NCI-H2171 treated with DMSO at 0.1 percent for 48 hours (cell line): ENCODE measurements at places on chromosomes 1 and 21.

DNA sequence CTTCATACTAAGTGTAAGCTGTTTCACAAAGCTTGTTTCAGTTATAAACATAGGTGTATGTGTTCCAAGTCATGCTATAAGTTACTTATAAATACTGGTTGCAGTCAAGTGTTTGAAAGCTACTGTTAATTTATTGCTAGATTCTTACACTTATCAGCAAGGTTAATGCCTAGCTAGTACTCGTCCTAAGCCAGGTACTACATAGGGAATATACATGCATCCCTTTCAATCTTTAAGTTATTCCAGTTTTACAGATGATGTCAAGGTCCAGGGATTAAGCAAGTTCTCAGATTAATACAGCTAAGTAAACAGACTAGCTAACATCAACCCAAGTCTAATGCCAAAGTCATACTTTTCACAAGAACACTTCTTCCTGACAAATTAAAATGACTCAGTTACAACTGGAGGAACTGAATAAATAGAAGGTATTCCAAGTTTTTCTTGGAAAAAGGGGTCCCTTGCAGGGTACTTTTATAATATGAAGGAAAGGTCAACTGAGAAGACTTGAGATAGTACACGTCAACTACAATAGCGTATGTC lies 652.2 kb upstream of the USP24 start:
- no peak for DNase-seq

DNA sequence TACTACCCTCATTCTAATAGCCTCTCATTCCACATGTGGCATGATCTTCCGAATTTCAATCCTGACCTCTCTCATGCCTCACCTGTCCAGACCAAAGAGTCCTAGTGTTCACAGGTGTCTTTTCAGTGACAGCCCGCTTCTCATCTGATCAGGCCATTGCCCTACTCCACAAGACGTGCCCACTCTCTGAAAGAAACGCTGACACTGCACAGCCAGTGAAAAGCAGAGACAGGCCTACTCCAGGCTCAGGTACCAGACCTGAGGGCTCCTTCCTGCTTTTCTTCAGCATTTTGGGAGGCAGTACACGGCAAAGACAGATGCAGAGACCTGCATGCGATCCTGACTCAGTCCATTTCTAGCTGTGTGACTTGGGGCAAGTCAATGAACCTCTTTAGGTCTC lies 43.0 kb downstream of the SUSD4 start:
- DNase-seq = no peak

DNA sequence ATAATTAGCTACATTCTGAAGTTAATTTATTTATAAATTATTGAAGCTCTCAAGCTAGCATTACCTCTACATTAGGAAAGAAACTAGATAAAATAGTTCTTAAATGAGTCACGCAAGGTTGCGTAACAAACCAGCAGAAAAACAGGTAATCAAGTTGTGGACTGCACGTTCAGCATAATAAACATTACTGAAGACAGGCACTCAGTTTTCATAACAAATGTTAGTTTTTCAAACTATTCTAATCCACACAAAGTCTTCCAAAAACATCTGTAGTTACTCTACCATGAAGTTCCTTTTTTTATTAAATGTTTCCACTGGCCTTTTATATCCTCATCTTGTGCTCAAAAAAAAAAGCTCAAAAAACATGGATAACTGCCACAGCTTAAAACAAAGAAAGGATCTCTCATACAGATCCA lies 1.3 kb downstream of the TOR1AIP2 start:
- DNase-seq = no peak

GRCh38 chr1:32353886-32354570 lies 8.3 kb downstream of the FAM229A start:
- DNase-seq = no peak

DNA sequence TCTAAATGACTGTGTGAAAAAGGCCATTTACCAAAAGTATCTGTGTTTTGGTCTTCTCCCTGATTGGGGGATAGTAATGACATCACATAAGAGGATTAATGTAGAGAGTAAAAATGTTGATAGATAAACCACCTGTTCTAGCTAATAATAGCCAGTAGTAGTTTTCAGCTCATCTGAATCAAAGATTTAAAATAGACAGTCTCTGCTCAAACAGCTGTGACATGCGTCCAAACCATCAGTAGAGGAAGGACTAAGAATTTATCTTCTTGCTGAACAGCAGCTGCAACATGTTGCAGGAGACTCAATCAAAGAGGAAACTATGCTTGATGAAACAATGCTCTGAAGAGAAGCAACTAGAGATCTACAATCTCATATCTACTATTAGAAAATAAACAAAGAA lies 21.4 kb downstream of the TMPRSS15 start:
- DNase-seq = no peak

GRCh38 chr1:160494620-160495019 lies 28.4 kb downstream of the SLAMF6 start:
- DNase-seq = no peak

- no peak for DNase-seq
Measured at GRCh38 chr1:227541129-227541528, 22.2 kb upstream of the ZNF678 start.

DNA sequence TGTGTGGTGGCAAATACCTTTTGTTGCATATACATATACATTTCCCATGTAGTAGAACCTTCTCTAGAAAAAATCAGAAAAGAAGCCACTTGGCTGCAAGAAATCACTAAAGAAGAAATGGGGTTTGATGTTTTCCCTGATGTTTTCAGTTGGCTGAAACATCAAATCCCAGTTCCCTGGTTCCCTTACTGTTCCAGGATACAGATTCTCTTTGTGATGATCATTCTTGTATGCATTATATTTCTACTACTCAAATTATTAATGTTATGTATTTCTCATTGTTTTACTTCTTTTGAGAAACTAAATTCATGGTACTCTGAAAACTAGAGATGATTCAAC lies 7.6 kb downstream of the RNU1-2 start:
- DNase-seq = no peak

DNA sequence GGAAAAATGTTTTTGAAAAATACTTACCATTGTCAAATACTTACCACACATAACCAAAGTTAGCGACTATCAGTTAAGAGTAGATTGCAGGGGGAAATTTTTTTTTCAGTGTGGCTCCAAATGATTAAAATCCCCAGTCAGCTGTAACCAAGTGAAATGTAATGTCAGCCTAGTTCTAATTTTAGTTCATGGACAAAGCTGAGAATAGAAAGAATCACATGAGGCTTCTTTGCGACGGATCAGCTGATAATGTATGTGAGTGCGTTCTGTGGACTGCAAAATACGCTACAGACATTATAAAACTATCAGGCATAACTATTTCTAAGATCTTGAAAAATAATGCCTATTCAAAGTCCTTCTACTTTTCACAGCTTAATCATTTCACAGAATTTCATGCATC lies at the start of gene LRRC39:
TSS of gene LRRC39 (minus strand) at position 166 of the 400 bp plus-strand sequence. CDS start 9,740 bp downstream, outside the sequence.
- DNase-seq = no peak

DNA sequence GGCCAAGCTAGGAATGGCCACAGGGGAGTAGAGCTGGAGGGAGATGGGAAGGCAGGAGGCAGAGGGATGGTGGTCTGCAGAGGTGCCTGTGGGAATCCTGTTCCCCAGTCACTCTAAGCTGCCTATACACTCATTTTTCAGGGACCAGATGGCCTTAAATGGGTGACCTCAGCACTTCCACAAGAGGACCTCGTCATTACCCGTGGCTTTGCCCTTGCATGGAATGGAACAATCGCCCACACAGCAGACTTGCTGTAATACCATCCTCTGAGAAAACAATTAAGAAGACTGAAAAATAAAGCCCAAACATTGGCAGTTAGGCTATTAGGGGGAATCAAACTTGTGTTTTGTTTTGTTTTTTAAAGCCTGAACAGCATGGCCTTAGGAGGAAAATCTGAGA lies 12.9 kb upstream of the TNN start:
- DNase-seq = no peak

DNA sequence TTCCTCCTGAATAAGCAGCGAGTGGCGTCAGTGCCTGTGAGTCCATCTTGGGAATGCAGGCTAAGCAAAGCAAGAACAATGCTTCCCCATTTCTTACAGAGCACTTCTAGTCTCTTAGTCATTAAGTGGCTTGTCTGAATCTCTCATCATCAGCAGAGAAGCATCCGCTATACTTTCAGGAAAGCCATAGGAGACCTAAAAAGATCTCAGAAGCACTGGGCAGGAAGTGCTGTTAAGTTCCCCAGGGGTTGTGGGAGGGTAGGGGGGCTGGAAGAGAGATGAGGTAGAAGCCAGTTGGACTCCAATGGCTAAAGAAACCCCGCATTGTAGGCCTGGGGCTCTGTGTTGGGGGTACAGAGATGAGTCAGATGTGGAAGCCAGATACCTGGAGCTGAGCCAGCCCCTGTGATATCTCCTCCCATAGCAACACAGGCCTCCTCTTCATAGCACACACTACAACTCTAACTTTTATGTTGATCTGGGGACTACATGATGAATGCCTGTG lies 44.9 kb downstream of the SYT6 start:
- DNase-seq = no peak

- DNase-seq = no peak
Measured at GRCh38 chr1:178407215-178407614, 89.5 kb downstream of the CLEC20A start.

GRCh38 chr1:94979656-94980581 lies 53.0 kb upstream of the CNN3 start:
- DNase-seq = no peak

DNA sequence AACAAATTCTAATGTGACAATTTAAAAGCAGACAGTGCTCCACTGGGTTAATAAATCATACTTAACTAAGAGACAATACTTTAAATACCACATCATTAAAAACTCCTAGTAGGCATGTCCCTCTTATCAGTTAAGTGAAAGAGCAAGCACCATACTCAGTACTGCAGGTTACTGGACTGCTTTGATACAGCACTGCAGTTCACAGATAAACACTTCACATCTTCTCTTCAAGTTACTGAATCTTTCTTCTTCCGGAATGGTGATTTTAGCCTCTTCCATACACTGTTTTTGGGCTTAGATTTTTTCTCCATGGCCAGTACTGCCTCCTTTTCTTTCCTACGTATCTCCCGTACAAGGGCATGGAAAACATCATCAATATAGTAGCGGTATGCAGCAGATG lies 11.0 kb downstream of the RIT1 start:
- no peak for DNase-seq

DNA sequence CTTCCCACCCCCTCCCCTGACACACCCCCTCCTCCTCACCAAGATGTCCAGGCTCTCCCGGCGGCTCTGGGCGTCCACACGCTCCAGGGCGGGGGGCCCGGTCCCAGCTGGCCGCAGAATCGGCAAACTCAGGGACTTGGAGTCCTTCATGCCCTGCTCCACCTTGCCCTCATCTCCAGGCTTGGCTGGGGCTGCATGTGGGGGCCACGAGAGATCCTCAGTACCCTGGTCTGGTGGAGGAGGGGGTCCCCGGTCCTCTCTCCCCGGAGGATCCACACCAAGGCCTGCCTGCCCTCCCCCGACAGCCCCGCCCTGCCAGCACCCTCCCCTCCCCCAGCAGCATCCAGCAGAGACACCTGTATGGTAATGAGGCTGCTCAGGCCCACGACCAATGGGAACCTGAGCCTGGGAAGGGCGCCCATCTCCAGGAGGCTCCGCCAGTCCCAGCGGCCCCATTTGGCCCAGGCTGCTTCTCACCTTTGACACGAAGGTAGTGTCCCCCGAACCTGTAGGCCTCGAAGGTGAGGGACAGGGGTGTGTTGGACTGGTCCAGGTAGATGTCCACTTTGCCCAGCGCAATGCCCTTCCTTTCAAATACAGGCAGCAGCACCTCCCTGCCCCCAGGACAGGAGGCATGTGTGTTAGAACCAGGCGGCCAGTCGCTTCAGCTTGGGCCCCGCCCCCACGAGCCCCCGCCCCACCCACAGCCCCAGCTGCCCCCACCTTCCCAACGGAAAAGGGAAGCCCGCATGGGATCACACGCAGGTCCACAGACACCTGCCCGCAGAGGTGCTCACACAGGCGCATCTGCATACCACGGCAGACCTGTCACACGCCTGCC lies 8.2 kb upstream of the TNFRSF25 start:
- peak; percentile 35 for DNase-seq

DNA sequence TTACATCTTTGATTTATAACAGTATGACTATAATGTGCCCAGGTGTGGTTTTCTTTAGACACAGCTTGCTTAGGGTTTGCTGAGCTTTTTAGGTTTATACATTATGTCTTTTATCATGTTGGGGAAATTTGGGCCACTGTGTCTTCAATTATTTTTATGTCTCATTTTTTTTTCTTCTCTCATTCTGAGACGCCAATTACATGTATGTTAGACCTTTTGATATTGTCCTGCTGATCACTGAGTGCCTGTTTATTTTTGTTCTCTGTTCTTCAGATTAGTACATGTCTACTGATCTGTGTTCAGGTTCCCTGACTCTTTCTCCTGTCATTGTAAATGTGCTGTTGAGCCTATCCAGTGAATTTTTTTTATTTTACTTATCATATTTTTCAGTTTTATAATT lies 36.1 kb downstream of the TNNT2 start:
- no peak for DNase-seq

- DNase-seq = peak; percentile 45
Measured at GRCh38 chr1:52601991-52602855, at the start of gene GPX7. Gene GPX7, plus strand, starts transcription at chr1:52602371. Its CDS starts 39 bp downstream, at chr1:52602410.

DNA sequence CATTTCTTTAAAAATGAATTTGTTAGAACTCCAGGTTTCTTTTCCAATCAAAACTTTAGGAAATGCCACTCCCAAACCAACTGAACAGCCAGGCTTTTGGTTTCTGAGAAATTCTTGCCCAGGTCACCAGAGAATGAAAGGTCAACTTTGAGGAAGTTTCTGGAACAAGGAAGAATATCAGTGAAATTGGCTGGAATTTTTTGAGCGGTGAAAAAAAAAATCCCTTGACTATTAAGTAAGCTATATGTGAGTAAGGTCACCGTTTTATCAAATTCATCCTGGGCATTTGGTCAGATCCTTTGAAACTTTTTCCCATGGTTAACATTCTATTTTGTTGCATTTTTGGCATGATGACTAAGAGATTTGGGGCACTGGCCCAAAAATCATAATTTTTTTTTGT lies 469.3 kb downstream of the LTN1 start:
- DNase-seq = no peak

- DNase-seq = no peak
Measured at GRCh38 chr1:71967670-71968069, 314.7 kb downstream of the NEGR1 start.

DNA sequence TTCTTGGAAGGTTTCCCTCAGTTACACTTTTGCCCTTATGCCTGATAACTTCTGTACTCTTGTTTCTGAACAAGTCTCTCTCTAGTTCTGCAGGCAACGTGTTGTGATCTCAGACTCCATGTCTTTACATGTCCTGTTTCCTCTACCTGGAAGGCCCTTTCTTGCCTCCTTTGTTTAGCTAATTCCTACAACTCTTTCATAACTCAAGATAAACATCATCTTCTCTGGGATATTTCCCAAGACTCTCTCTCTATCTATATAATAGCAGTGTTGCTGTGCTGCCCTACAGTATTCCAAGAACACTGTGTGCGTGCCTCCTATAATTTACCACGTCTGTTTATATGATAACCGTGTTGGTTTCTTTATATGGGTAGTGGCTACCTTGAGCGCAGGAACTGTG lies 47.8 kb downstream of the CHRM3 start:
- no peak for DNase-seq

- DNase-seq = no peak
Measured at GRCh38 chr1:229102741-229103391, 168.0 kb upstream of the RAB4A start.

- DNase-seq = no peak
Measured at GRCh38 chr1:204589409-204590038, 73.3 kb downstream of the MDM4 start.

GRCh38 chr21:45537111-45537745 lies 5.0 kb downstream of the SLC19A1 start:
- DNase-seq = no peak
